BJ (cell line): ENCODE measurements at places on chromosomes 1 and 21.

DNA sequence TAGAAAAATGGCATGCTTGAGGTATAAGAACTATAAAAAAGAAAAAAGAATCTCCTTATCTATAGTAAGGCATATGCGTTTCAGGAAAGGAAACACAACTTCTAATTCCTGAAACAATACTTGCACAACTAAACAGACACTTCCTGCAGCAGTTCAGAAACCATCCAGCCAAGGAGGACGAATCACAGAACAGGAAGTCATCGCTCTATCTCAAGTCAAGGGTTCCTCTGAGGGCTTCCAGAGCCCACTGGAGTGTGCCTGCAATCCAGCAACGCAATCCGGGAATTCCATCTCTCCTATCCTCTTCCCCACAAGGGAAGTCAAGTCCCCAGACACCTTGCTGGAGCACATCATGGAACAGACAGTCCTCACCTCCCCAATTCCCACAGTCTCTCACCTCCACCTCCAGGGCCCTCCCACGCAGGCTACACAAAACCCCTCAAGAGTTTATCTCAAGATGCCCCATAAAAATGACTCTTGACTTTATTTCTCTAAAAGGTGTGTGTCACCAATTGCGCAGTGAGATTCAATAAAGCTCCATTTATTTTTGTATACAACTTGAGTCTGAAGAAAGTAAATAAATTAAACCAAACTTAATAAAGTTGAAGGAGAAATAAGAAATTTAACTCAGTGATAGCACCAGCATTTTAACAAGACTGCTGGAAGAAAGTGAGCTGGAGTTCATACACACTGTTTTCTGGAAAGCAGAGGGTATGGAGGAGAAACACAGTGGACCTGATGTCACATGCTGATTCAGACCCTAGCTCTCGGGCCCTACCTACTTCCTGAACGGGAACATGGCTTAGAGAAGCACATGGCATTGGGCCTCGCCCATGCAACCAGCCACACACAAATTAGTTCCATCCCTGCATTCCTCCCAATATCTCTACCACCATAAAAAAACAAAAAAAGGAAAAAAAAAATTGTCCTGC is 39.9 kb downstream of the SIPA1L2 start:
- no peak for DNase-seq

- DNase-seq: no peak
Observed at GRCh38 chr21:38667291-38667870, 138.3 kb upstream of the ETS2 start.

GRCh38 chr21:22280851-22281250 is 1282.6 kb downstream of the NCAM2 start:
- no peak for DNase-seq

DNA sequence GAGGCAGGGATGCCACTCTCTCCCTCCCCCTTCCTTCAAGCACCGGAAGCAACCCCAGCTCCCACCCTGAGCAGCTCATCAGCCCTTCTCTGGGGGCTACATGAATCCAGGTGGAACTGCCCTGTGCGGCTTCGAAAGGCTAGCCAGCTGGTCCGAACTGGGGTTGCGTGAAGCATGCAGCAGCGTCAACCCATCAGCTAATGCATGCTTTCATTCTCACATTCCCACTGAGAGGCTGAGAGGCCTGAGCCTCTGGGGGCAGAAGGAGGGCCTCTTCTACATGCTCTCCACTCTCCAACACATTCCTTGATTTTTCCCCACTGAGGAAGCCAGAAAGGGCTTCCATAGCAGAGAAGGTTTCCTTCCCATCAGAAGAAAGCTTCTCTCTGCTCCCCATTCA is 5.6 kb downstream of the RXRG start:
- no peak for DNase-seq

DNA sequence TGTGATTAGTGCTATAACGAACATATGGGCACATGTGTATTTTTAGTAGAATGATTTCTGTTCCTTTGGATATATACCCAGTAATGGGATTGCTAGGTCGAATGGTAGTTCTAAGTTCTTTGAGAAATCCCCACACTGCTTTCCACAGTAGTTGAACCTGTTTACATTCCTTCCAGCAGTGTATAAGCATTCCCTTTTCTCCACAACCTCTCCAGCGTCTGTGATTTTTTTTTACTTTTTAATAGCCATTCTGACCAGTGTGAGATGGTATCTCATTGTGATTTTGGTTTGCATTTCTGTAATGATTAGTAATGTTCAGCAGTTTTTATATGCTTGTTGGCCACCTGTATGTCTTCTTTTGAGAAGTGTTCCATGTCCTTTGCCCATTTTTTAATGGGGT is 81.8 kb upstream of the SLC44A3 start:
- no peak for DNase-seq

- no peak for DNase-seq
Observed at GRCh38 chr1:156052862-156053767, 483 bp downstream of the UBQLN4 start.

GRCh38 chr1:63915121-63915520 is 141.3 kb downstream of the ROR1 start:
- DNase-seq: no peak
